Osteocyte (in vitro differentiated cells): ENCODE measurements at places on chromosomes 3 and 15.
A peak's percentile ranks its signal among the peaks of the same experiment; 100 is the strongest.

DNA sequence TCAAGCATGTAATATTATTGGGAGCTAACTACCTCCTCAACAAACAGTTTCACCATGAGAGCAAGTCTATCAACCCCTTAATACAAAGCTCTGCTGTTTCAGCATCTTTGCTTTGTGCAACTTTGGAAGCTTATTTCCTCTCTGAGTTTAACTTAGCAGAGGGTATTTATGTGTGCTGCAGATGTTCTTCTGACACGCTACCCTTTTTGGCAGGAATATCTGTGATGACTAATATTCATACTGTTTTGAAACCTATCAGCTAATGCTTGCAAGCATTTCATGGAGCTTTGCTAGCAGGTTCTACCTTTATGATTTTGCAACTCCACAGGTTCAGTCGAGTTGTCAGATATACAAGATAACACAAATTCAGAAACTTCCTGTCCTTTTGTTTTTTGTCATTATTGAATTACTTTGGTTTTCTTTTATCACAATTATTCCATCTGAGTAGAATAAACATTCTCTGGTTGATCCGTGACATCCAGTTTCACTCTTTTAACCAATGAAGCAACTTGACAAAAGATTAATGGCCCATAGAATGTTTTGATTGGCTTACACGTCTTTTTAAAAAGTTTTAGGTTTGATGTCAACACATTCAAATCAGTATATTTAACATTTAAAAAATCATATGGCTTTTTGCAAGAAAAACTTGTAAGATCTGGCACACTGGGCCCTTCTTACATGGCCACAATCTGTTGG, 1.7 kb upstream of the SLC9A9 start:
- H3K4me3 ChIP-seq: no peak overlapping the region
- no peaks in the 10 kb centered on the region for H3K36me3 ChIP-seq
- H3K4me1 ChIP-seq: peaks cover 20% of the 10 kb centered on the region

GRCh38 chr3:39349080-39349479, 19.6 kb downstream of the CCR8 start:
- no peak for DNase-seq
- no peaks in the 10 kb centered on the region for H3K27me3 ChIP-seq
- no peak overlapping the region for H3K27ac ChIP-seq
- H3K4me3 ChIP-seq: no peak overlapping the region
- no peaks in the 10 kb centered on the region for H3K4me1 ChIP-seq

DNA sequence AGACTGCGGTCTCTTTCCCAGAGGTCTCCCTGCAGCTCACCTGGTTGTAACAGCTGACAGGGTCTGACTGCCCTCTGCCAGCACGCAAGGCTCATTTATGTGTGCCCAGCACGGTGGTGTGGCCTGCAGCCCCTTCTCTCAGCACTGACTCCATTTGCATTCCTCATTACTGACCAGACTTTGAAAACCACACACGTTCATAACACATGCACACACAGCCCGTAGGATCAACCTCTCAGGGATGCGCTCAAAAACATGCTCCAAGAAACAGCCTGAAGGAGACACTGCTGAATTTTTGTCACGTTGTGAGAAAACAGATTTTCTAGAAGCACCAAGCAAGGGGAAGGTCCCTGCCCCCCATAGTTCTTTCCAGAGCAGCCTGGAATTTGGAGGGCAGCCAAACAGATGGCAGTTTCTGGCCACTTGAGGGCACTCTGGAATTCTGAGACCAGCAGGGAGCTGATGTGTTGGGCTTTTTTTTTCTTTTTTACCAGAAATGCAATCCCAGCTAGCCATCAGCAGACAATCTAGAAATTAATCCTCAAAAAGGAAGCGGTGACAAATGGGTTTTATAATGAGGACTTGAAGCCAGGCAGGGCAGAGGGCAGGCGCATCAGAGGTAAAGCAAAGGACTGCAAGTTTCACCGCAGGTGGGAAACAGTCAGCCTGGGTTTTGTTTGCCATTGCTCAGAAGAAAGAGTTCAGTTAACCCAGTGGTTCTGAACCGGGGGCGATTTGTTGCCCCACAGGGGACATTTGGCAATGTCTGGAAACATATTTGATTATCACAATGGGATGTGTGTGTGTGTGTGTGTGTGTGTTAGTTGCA, 170.5 kb upstream of the PROK2 start:
- H3K4me1 ChIP-seq: peaks cover 13% of the 10 kb centered on the region
- peaks cover 33% of the 10 kb centered on the region for H3K27me3 ChIP-seq
- H3K4me3 ChIP-seq: no peak overlapping the region
- no peaks in the 10 kb centered on the region for H3K36me3 ChIP-seq

- no peaks in the 10 kb centered on the region for H3K27me3 ChIP-seq
- H3K36me3 ChIP-seq: no peaks in the 10 kb centered on the region
- H3K27ac ChIP-seq: peak overlapping the region; percentile 66
- peaks cover 14% of the 10 kb centered on the region for H3K4me1 ChIP-seq
These were observed 708.9 kb upstream of the NECTIN3 start for GRCh38 chr3:110362751-110363150.

GRCh38 chr3:86867982-86868381, 123.0 kb downstream of the VGLL3 start:
- no peak for DNase-seq
- peak overlapping the region; percentile 63 for H3K27ac ChIP-seq
- H3K27me3 ChIP-seq: no peaks in the 10 kb centered on the region
- H3K4me3 ChIP-seq: peak overlapping the region; percentile 49

GRCh38 chr15:51931638-51932037, 39.9 kb downstream of the LEO1 start:
- H3K4me1 ChIP-seq: no peaks in the 10 kb centered on the region
- no peak overlapping the region for H3K27ac ChIP-seq
- no peaks in the 10 kb centered on the region for H3K27me3 ChIP-seq
- peaks cover 21% of the 10 kb centered on the region for H3K36me3 ChIP-seq
- H3K4me3 ChIP-seq: no peak overlapping the region

DNA sequence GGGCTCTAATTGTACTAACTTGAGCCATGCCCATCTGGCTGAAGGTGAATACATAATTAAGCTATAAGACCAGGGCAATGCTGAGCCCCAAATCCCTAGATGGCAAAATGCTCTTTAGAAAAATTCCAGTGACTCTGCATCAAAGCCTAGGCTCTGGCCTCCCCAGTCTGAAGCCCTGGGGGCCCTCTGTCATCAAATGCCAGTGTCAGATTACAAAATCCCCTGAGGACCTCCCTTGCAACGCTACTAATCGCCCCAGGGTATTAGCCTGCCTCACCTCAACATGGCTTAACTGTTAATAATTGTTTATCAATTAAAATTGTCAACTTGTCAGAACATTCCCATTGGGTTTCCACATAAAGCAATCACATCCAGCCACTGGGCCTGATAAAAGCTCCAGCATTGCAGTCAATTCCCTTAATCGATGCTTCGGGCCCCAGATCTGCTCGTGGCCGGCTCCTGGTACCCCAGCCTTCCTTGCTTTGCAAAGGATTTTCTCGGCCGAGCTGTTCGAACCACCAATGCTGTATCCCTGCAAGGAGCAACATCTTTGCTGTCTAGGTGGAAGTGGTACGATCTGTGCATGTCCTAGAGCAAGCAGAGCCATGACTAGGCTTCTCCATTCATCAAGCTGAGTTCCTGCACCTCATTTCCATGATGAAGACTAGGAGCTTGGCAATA, 151.7 kb downstream of the MEGF11 start:
- no peak for DNase-seq
- H3K4me1 ChIP-seq: no peaks in the 10 kb centered on the region

DNA sequence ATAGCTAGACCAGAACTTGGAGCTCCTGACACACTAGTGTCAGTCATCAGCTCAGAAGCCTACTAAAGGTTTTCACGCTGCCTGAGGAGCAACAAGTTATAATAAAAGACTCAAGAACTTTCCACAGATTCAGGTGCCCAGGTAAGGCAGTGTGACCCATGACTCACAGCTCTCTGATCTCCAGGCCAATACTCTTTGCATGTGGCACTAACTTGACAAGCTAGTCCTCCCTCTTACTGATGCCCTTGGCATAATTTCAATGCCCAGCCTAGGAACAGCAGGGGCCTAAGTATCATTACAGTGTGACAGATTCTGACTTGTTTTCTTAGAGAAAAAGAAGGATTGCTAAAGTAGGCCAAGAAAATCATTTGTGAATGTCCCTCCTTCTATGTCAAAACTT, 38.4 kb downstream of the MEIS2 start:
- DNase-seq: no peak
- H3K4me1 ChIP-seq: peaks cover 30% of the 10 kb centered on the region
- no peak overlapping the region for H3K27ac ChIP-seq
- H3K36me3 ChIP-seq: peaks cover 39% of the 10 kb centered on the region

DNA sequence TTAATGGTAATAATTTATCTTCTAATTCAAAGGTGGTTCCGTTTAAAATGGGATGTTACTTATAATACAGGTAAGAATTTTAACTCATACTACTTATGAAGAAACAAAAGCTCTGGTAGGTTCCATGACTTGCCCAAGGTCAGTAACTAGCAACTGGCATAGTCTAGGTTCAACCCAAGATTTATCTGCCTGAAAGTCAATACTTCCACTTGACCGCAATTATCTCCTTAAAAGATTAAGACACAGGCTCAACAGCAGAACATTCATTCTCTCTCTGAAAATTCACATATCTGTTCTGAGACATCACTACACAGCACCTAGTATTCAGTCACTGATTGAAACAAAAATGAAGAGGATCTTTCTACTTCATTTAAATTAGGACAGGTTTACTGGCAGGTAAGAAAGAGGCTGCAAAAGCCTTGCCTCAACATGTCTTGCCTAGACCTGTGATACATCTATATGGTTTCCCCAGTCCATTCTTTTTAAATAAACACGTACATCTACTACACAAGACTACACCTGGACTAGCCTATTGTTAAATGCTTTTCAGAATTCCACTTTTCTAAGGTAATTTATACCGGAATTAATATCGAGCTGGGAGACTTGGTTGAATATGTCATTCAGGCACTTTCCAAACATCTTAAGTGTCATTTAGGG, 1.2 kb downstream of the CSNK1G1 start:
- no peaks in the 10 kb centered on the region for H3K36me3 ChIP-seq
- H3K27ac ChIP-seq: peak overlapping the region; percentile 99
- no peaks in the 10 kb centered on the region for H3K27me3 ChIP-seq
- no peak for DNase-seq
- peaks cover 22% of the 10 kb centered on the region for H3K4me1 ChIP-seq

GRCh38 chr15:56782306-56782705, 49.0 kb upstream of the ZNF280D start:
- peaks cover 5% of the 10 kb centered on the region for H3K4me1 ChIP-seq
- no peak for DNase-seq
- H3K36me3 ChIP-seq: no peaks in the 10 kb centered on the region
- no peak overlapping the region for H3K27ac ChIP-seq
- H3K27me3 ChIP-seq: no peaks in the 10 kb centered on the region

- no peak for DNase-seq
- H3K4me1 ChIP-seq: peaks cover 54% of the 10 kb centered on the region
- peaks cover 2% of the 10 kb centered on the region for H3K27me3 ChIP-seq
- H3K36me3 ChIP-seq: no peaks in the 10 kb centered on the region
- no peak overlapping the region for H3K4me3 ChIP-seq
These were observed 28.2 kb downstream of the CLEC3B start for GRCh38 chr3:45054196-45054857.

- peaks cover 4% of the 10 kb centered on the region for H3K4me1 ChIP-seq
- H3K4me3 ChIP-seq: no peak overlapping the region
- peaks cover 12% of the 10 kb centered on the region for H3K27me3 ChIP-seq
- no peak for DNase-seq
- H3K36me3 ChIP-seq: no peaks in the 10 kb centered on the region
These were observed 119.8 kb downstream of the EPHA3 start for GRCh38 chr3:89227218-89227617.

DNA sequence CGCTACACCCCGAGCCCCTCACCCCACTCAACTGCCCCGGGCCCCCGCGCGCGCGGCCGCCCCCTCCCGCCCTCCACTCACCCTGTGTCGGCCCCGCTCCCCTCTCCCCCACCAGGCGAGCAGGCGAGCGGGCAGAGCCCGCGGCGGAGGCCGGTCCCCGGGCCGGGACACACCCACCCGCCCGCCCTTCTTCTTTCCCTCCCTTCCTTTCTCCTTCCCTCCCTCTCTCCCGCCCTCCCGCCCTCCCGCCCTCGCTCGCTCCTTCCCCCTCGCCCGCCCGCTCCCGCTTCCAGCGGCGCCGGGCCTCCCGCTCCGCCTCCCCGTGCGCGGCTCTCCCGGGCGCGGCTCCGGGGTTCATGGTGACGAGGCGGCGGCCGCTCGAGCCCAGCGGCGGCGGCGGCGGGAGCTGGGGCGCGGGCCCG, at the start of gene CTDSPL:
CTDSPL (plus strand) TSS at position 261 of the 422 bp plus-strand sequence. CDS start 320 bp downstream, outside the sequence.
- no peaks in the 10 kb centered on the region for H3K36me3 ChIP-seq
- H3K4me3 ChIP-seq: peak within 1 kb of the TSS; percentile 98
- H3K27me3 ChIP-seq: no peaks in the 10 kb centered on the region
- peak within 1 kb of the TSS; percentile 87 for H3K27ac ChIP-seq
- no peak for DNase-seq

GRCh38 chr3:155805802-155806618, at the start of gene C3orf33:
C3orf33 (minus strand) TSS chr3:155806278; CDS start chr3:155806252, 26 bp downstream.
- peak; percentile 90 for DNase-seq
- H3K27ac ChIP-seq: peak within 1 kb of the TSS; percentile 88
- peaks cover 4% of the 10 kb centered on the region for H3K27me3 ChIP-seq
- peak within 1 kb of the TSS; percentile 90 for H3K4me3 ChIP-seq

GRCh38 chr3:160376681-160377080, 22.3 kb downstream of the IFT80 start:
- DNase-seq: no peak
- no peak overlapping the region for H3K27ac ChIP-seq
- peaks cover 44% of the 10 kb centered on the region for H3K36me3 ChIP-seq
- no peaks in the 10 kb centered on the region for H3K27me3 ChIP-seq
- H3K4me1 ChIP-seq: peaks cover 14% of the 10 kb centered on the region
